Right forelimb (tissue), 1 donor: ENCODE measurements at places on chromosomes 3 and 15.

- no peak for DNase-seq
Measured at GRCh38 chr15:40121911-40122638, 13.4 kb upstream of the BMF start.

DNA sequence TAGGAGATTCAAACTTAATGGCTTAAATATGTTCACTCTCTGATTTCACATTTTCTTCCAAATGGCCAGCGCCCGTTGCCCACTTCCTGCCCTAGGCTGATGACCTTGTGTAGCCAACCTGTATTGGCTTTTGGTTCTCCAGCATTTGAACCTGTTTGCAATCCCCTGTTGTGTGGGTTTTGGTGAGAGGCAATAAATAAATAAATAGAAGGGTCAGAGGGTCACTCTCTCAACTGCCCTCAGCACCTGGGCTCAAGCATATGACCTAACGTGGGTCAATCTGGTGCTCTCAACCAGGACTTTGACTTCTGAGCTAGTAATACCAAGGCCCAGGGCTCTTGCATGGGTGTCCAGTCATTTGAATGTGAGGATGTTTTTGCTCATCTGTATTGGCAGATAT lies 1.8 kb upstream of the SRP14 start:
- no peak for DNase-seq

DNA sequence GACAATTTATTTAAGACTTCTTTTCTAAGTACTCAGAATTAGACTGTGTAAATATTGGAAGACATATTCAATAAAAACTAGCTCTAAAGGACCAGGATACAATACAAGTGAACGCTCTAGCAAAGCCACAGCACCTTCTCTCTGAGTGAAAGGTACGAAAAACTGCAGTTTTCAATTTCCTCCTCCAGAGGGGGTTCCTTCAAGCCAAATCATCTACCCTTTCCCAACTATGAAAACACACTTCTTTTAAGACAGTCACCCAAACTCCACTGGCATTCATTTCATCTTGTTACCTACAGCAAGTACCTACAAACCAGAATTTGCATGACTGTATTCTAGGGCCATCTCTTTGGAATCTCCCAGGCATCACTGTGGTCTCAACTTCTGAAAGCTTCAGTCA lies 165.8 kb downstream of the ERC2 start:
- DNase-seq, result no peak

GRCh38 chr15:95715906-95716656 lies 614.4 kb upstream of the NR2F2 start:
- DNase-seq, result no peak

DNA sequence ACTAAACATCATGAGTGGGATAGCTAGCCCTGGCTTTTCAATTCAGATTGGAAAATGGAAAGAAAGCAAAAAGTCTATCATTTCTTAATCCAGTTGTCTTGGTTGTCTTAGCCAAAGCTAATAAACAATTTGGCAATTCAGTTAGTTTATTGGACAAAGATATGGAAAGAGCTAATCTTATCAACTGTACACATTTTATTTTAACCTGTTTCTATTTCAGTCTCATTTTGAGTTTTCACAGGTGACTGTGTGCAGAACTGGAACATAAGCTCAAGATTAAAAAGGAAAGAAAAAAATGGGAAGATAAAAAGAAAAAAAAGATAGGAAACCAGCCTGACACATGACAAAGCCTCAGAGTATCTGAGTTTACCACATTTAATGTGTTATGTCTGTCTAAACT lies 642.6 kb downstream of the SQOR start:
- DNase-seq, result no peak
